ENCODE measurements at places on chromosomes 11 and 22.

GRCh38 chr22:49699476-49699875, 128.2 kb downstream of the BRD1 start:
- DNase-seq: no peak

GRCh38 chr11:8566613-8567210, 27.3 kb downstream of the STK33 start:
- DNase-seq: peak; percentile 59

GRCh38 chr11:128599729-128600128, 12.4 kb upstream of the ETS1 start:
- peak; percentile 79 for DNase-seq

GRCh38 chr11:63766531-63767235, 1.9 kb downstream of the ZFTA start:
- DNase-seq: no peak

GRCh38 chr11:27372164-27372563, 9.1 kb upstream of the CCDC34 start:
- no peak for DNase-seq

DNA sequence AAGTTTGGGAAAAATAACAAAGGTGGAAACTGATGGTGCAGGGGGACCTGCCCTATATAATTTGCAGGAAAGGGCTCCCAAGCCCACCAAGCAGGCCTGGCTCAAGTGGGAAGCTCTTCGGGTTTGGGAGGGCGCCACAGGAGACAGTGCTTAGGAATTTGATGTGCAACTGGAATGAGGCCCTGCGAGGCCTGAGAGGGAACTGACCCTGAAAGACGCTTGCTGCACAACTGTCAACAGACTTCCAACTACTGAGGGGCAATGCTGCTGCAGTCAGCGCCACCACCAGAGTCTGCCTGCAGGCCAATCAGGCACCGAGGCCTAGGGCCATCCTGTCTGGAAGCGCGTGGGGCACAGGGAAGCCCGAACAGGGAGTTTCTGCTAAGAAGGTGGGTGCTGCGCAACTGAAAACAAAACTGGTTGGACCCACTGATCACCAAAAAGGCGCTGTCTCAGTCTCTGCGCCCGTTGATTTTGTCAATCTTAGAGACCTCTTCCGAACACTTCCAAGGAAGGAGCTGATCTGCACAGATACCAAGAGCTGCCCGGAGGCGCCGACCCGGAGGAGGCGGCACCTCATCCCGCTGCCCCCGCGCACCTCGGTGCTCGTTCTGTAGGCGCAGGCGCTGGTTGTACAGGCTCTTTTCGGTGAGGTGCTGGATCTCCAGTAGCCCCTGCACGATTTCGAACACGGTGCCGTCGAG, 667 bp downstream of the DGCR6L start:
- DNase-seq: peak; percentile 40

DNA sequence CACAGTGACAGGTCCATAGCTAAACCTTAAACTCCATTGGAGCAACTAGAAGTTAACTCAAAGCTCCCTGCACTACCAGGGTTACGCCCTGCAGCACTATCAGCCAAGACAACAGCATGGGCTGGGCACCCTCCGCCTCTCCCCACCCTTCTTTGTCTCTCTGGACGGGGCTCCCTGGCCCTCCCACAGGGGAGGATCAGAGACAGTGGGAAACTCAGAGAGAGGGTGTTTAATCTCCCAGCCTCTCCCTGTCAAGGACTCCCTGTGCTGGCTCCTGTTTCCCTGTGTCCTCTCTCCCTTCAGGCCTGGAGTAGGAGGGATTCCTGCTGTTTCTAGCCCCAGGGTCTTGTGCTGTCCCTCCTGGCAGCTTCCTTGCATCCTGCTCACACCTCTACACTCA, 56.9 kb upstream of the CSNK2A3 start:
- DNase-seq: no peak

DNA sequence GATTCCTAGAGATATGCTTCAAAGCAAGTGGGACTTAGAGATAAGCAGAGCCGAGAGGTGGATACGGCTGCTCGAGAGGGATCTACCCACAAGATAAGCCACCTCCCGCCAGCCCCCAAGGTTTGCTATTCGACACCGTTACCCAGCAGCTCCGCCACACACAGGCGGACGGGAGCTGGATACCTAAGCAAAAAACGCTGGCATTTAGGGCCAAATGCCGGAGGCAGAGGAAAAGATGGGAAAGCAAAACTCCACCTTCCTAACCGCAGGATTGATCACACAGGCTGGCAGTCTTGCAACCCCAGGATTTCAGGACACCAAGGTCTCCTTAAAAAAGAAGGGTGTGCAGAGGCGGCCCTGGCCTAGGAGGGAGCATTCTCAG, 709 bp downstream of the FTH1 start:
- peak; percentile 45 for DNase-seq

GRCh38 chr11:92819830-92820229, 149.6 kb upstream of the MTNR1B start:
- DNase-seq: peak; percentile 8

- DNase-seq: peak; percentile 63
Measured at GRCh38 chr22:22207845-22208564, 36.6 kb upstream of the VPREB1 start.

- no peak for DNase-seq
Measured at GRCh38 chr22:49046546-49047361, 780.9 kb downstream of the BRD1 start.

- DNase-seq: no peak
Measured at GRCh38 chr22:50138988-50139387, 31.5 kb upstream of the PANX2 start.

DNA sequence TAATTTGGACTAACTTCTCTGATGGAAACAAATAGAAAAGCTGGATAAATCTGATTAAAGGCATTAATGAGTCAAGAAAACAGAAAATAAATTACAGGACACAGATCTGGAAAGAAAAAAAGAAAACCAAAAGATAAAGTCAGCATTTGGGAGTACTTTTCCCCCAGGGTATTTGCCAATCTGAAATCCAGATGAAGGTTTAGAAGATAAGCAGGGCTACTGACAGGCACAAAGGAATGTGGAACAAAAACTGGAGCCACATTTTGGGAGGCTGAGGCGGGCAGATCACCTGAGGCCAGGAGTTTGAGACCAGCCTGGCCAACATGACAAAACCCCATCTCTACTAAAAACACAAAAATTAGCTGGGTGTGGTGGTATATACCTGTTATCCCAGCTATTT, 57.2 kb downstream of the SBF2 start:
- DNase-seq: no peak

GRCh38 chr22:26658161-26658560, 773 bp downstream of the MIAT start:
- no peak for DNase-seq
